ENCODE measurements at places on chromosomes 7 and 10. TPM values are rescaled to one million over a fixed set of nuclear protein-coding genes. Genes with fewer than 3 reads are reported as not detected.

The OPN4 gene
- not detected for total RNA-seq

The CDH23 gene
- total RNA-seq = 4.1 TPM

The GNAI1 gene
- total RNA-seq = 19.2 TPM

The GIMAP5 gene
- total RNA-seq = 20.6 TPM

The ELN gene
- total RNA-seq = 16.3 TPM

The MDFIC gene
- total RNA-seq = 4.8 TPM

The FBXL13 gene
- total RNA-seq = 0.75 TPM

The DYDC2 gene
- total RNA-seq = 2.0 TPM

The SKIDA1 gene
- total RNA-seq = 2.6 TPM

The OPTN gene
- total RNA-seq = 41.6 TPM

DNA sequence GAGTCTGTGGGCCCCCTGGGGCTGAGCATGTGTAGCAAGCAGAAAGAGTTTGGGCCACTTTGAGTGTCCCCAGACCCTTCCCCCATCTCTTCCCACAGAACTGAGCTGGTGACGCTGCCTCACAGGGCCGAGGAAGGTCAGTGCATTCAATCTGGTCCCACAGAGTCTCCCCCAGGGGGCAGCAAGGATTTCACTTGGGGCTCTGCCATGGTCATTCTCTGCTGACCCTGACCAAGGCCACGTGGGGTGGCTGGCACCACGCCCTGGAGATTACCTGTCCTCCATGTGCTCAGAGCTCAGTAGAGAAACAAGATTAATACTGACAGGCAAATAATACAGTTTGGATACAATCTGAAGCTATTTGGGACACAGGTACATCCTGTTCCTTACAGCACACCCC is 30.2 kb downstream of the ADRA2A start:
- no peak for DNase-seq

- DNase-seq = no peak
Observed at GRCh38 chr10:131431978-131432690, 120.6 kb upstream of the TCERG1L start.

DNA sequence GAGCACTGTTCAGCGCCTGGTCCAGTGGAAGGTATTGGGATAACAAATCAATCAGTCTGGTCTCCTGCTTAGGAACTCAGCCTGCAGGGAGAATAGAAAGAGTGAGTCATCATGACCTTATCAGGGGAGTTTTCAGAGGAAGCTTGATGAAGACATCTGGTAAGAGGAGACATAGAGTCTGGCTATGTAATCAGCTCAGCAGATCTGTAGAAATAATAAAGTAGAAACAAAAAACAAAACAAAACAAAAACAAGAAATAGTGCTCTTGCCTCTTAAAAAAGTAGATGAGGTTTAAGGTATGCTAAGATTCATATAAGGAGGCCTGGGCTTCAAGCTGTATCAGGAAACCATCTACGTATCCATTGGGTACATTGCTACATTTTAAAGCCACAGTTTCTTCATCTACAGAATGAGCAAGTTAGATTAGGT is 14.4 kb downstream of the TAS2R41 start:
- DNase-seq = no peak

DNA sequence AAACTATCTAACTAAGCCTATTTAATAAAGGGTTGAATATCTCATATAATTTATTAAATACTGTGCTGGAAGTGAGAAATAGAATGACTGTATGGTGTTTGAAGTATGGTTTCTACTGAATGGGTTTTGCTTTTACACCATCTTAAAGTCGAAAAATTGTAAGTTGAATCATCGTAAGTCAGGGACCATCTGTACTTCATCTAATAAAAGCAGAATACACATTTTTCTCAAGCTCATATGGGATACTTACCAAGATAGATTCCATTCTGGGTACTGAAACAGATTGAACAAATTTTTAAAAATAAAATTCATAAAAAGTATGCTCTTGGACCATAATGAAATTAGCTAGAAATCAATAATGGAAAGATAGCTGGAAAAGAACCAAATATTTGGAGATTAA is 285.4 kb downstream of the CXCL12 start:
- DNase-seq = no peak

DNA sequence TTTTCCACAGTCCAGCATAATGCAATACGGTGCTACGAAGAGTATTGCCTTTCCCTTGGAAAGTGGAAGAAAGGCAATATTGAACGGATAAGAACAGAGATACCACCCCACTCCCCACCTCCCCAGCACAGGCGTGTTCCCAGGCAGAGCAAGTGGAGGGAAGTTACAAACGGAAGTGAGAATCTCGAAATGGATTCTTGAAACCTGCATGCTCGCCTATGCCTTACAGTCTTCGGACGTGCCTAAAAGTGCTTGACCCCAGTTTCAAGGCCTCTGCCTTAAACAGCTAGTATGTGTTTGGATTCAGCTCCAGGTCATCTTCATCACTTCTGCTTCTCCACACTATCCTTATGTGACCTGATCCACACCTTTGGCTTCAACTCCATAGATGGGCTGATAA is 35.0 kb upstream of the USP6NL start:
- DNase-seq = no peak

DNA sequence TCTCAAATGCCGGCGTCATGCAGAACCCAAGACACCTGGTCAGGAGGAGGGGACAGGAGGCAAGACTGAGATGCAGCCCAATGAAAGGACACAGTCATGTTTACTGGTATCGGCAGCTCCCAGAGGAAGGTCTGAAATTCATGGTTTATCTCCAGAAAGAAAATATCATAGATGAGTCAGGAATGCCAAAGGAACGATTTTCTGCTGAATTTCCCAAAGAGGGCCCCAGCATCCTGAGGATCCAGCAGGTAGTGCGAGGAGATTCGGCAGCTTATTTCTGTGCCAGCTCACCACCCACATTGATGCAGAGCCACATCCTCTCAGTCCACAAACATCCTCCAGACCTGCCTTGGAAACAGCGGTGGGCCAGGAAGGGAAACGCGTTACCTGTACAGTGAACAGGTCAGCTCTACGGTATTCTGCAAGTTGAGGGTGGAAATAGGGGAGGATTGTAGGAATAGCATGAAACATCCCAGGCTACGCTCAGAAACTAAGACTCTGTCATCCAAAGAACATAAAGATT is 133.1 kb upstream of the PRSS1 start:
- no peak for DNase-seq

GRCh38 chr7:84669177-84669732 is 474.7 kb upstream of the SEMA3A start:
- DNase-seq = no peak

GRCh38 chr7:33422825-33423645 is 293.7 kb downstream of the BBS9 start:
- no peak for DNase-seq

DNA sequence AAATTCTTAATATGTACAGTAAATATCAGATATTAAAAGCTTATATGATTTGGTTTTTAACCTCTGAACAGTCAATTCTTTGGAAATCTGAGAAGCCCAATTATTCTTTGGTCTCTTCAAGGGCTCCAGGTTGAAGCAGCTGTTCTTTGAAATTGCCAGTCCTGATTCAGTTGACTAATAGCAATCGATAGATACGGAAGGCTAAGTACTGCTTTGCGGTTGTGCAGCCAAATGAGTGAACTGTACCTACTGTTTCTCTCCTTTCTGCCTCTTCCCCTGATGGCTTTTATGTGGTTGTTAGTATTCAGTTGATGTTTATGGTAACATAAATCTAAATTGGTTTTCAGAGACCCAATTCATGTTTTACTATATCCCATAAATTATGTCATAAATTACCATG is 103.1 kb upstream of the RPA3 start:
- no peak for DNase-seq

- peak; percentile 84 for DNase-seq
Observed at GRCh38 chr7:107150375-107151073, 18.3 kb upstream of the HBP1 start.

- DNase-seq = no peak
Observed at GRCh38 chr10:97445357-97445721, 467 bp downstream of the EXOSC1 start.

DNA sequence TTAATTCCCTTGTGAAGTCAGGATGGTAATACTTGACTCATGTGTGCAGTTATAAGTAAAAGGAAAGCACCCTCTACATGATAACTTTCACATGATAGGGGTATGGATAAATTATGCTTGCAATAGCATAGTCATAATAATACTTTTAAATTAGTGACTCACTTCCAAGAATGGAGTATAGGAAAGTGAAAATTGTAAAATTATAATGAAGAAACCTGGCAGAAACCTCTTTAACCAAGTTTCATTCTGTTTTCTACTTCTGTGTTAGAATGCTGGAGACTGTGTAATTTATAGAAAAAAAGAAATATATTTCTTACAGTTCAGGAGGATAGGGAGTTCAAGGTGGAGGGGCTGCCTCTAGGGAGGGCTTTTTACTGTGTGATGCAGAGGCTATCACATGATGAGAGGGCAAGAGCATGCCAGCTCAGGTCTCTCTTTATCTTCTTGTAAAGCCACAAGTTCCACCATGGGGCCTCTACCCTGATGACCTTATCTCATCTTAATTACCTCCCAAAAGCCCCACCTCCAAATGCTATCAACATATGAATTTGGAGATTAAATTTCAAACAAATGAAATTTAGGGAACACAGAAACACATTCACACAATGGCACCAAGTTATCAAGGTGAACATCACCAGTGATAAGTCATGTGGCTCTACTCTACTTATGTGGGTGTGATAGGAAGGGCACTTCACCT is 43.2 kb downstream of the HDAC9 start:
- DNase-seq = no peak

DNA sequence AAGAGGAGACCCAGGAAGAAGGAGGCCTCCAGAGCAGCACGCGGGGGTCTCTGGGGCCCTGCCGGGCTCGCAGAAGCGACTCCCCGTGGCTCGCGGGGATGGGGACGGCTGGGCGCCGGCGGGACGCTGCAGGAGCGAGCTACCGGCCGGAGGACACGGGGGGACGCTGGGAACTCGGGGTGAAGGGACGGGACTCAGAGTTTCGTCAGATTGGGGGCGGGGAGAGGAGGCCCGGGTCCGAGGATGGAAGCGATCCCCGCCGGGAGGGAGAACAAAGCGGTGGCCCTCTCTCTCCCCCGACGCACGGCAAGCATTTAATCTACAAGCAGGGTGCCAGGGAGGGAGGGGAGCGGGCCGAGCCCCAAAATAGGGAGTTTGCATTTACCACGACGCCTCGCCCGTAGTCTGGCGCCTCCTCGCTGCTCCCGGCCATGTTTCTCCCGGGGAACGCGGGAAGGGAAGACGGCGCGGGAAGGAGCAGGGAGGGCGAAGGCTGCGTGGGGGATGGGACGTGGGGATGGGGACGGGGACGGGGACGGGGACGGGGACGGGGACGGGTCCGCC is at the start of gene PRTFDC1:
Gene PRTFDC1, minus strand, starts transcription at position 464 of the 564 bp plus-strand sequence. Its CDS starts 31 bp downstream, at position 433.
- DNase-seq = peak; percentile 50

DNA sequence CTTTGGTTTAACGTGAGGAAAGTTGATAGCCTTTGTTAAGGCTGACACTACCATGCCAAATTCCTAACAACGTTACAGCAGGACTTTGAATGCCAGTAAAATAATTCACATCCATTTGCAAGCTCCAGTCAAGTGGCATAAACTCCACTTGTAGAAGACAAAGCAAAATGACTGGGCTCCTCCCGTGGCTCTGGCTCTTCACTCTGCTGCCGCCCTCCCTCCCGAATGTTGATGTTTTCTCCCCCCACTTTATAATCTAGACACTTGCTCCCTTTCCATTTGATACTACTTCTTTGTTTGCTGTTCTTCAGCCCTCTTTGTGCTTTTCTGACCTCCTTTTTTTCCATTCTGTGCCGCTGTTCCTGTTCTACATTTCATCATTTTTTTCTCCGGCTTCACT is 22.8 kb upstream of the ITGB8 start:
- DNase-seq = no peak

DNA sequence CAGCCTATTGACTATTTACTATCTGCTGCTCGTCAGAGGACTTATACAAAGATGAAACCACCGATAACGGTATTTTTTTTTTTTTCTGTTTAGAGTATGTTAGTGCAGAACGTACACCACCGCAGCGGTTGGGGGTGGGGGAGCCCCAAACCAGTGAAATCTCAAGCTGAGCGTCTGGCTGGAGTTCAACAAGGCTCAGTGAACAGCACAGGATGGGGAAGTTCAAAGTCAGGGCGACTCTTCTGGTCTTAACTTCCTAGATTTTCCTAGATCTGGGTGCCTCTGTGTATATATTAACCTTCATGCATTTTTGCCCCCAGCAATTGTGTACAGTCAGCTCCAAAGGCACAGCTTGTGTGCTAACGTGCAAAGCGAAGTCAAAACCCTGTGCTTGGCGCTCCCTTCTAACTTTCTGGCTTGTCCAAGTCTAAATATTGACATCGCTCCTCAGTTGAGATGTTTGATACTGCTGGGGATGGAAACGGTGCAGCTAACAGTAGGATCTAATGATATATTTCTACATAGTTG is 1.1 kb downstream of the RHOBTB1 start:
- no peak for DNase-seq

DNA sequence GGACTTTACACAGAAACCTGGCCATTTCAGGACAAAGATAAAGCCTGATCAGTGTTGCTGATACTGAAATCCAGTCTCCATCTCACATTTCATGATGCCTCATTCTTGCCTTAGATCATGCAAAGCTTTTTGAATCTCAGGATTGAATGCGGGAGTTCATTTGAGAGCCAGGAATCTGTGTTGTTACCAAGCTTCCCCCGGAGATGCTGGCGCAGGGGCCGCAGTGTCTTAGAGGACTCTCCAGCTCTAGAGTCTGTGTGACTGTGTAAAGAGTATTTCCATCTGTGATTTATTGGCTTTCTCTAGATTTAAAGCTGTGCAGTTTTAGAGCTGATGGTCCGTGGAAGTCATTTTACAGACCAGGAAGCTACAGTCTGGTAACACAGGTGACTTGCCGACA is 32.0 kb downstream of the LMTK2 start:
- DNase-seq = no peak

- no peak for DNase-seq
Observed at GRCh38 chr10:73099141-73099540, 2.5 kb upstream of the P4HA1 start.

DNA sequence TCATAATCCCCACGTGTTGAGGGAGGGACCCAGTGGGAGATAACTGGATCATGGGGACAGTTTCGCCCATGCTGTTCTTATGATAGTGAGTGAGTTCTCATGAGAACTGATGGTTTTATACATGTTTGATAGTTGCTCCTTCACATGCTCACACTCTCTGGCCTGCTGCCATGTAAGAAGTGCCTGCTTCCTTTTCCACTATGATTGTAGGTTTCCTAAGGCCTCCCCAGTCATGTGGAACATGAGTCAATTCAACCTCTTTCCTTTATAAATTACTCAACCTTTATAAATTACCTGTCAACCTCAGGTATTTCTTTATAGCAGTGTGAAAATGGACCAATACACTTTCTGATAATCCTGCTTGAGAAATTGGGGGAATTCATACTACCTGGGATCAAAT is 80.2 kb downstream of the ZNF37A start:
- DNase-seq = no peak

DNA sequence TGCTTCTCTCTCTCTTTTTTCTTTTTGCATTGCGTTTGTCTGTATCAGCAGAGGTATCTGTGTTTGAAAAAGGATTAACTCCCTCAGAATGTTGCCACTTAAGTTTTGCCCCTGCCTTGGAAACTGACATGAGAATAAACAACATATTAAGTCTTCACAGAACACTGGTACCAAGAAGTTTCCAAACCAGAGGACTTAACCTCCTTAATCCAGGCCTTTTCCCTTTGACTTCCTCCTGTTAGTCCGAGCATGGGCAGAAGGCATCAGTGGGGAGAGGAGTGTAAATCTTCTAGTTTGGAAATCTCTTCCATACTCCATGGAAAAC is 681.4 kb downstream of the LRMDA start:
- no peak for DNase-seq

Data from liver (tissue), 10 donors.